ENCODE measurements at places on chromosomes 5 and 9. TPM values are rescaled to one million over a fixed set of nuclear protein-coding genes. Genes with fewer than 3 reads are reported as not detected.

The SLC36A3 gene
- not detected for total RNA-seq

The ANKRD18B gene
- 0.79 TPM for total RNA-seq

The PRXL2C gene
- 12.5 TPM for total RNA-seq

The NR4A3 gene
- not detected for total RNA-seq

The BASP1 gene
- 7.1 TPM for total RNA-seq

The SLC6A19 gene
- total RNA-seq, result not detected

The PCDHAC2 gene
- 0.39 TPM for total RNA-seq
